ENCODE measurements at places on chromosomes 4 and X. TPM values are rescaled to one million over a fixed set of nuclear protein-coding genes. Genes with fewer than 3 reads are reported as not detected.

HSFX2 gene
- not detected for total RNA-seq

PHKA1 gene
- 21.6 TPM for total RNA-seq

RNF128 gene
- 52.8 TPM for total RNA-seq

OFD1 gene
- total RNA-seq, result 14.7 TPM

EDNRA gene
- 8.8 TPM for total RNA-seq

CT83 gene
- total RNA-seq, result not detected

ABLIM2 gene
- 3.4 TPM for total RNA-seq

PABPC1L2B gene
- total RNA-seq, result not detected

TSC22D3 gene
- 75.5 TPM for total RNA-seq

HCCS gene
- total RNA-seq, result 27.3 TPM

FUNDC2 gene
- total RNA-seq, result 39.5 TPM

ATP8A1 gene
- total RNA-seq, result 1.9 TPM

ARHGAP36 gene
- not detected for total RNA-seq

TCEAL6 gene
- not detected for total RNA-seq

CSAG1 gene
- not detected for total RNA-seq

HSD17B11 gene
- total RNA-seq, result 2.6 TPM

NUDT10 gene
- total RNA-seq, result 0.34 TPM

CRLF2 gene
- total RNA-seq, result not detected

ALAS2 gene
- total RNA-seq, result not detected

CFI gene
- not detected for total RNA-seq

CENPVL1 gene
- not detected for total RNA-seq
